ENCODE measurements at places on chromosomes 7 and 10.

- peak; percentile 68 for DNase-seq
Measured at GRCh38 chr7:94907026-94907810, at the start of gene PPP1R9A. Gene PPP1R9A, plus strand, starts transcription at chr7:94907594. Its CDS starts 2,520 bp downstream, at chr7:94910114.

- no peak for DNase-seq
Measured at GRCh38 chr7:67311901-67312300, 315.3 kb downstream of the TYW1 start.

- DNase-seq, result no peak
Measured at GRCh38 chr7:139884441-139884840, 55.4 kb downstream of the TBXAS1 start.

DNA sequence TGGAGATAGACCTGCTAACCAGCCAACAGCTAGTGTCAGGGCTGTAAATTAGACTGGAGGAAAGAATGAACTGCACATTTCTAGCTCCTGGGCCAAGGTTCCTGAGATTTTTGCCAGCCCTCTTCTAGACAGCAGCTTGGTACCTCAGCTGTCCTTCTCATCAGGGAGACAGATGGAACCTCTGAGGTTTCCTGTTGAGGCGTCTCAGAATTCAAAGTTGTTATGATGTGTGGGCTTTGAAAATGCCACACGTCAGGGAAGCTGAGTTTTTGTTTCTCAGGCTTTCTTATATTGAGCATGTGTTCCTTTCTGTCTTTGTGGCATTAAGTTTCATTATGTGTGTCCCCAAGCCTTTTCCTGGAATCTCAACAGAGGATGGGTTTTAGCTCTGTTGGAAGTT is 736.6 kb downstream of the AUTS2 start:
- no peak for DNase-seq

- DNase-seq, result no peak
Measured at GRCh38 chr7:105743351-105744090, 132.9 kb downstream of the ATXN7L1 start.

DNA sequence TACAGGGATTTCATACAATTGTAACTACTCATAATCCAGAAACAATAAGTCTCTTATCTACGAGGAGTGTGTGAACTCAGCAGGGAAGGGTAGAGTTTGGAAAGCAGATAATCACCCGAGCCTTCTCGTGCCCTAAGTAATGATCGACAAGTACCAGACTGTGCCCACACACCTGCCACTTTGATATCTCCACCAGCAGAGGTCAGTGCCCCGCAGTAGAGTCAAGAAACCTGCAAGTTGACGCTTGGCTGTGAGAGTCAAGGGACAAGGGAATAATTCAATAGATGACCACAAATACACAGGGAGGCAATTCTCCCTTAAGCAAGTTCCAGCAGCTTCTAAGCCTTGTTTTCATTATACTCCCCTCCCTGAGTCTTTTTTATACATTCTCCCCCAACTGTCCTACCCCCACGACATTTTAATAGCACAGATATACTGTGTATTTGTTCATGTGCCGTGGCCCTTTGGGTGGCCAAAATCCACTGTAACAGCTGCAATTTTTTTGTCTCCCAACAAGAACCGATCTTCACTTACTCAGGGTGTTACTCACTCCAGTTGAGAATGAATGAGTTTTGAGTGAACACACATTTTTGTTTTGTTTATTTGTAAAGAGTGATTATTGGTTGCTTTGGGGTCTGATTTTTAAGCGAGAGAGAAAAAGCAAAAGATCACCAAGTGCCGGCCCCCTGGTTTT is 106.9 kb upstream of the RHEB start:
- DNase-seq, result peak; percentile 36

DNA sequence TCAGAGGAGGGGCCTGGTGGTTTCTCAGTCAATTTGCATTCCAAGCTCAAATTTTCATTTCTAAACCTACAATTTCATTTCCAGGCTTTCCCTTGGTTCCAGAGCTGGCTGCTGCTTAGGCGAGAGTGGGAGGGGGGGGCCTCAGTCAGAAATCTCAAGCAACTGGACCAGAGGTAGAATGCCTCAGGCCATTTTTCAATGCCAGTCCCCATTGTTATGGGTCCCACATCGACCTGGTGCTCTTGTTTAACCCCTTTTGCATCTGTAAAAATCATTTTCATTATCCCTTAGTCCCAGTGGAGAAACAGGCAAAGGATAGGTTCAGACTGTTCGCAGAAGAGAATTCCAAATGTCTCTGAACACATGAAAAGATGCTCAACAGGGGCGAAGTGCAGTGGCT is 13.5 kb upstream of the BAG3 start:
- DNase-seq, result no peak

DNA sequence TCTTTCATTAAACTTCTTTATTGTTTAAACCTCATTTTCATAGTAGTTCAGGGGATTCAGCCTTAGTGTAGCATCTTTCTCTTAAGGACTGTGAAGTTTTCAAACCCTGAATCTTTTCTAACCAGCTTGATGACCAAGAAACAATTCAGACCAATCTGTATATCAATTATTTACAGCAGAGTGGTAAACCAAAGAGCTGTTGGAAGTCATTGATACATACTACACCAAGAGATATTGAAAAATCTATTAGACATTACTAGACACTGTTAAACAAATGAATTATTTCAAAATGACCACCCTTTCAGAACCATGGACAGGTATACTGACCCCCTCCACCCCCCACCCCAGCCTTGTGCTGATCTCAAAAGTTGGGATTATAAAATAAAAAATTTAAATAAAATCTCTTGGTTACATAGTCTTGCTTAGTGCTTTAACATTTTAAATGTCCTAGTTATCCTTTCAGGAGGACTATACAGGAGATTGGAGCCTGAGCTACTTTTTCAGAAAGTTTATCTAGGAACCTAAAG is 143.9 kb upstream of the LSM8 start:
- no peak for DNase-seq

DNA sequence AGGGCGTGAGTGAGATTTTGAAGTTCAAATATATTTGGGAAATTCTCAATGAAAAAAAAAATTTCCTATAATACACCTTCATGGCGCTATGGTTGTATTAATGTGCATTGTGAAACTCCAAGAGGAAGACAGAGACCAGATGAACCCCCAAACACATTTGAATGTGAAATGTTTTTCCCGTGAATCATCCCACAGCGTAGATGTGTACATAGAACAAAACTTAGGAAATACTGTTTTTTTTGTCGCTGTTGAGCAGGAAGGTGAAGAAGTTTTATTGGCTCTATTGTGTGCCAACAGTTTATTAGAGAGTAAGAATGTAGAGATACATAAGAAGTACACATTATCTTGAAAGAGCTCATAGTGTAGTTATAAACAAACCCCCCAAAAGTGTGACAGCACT is 134.0 kb downstream of the KCND2 start:
- no peak for DNase-seq

GRCh38 chr7:28008911-28009310 is 171.7 kb downstream of the JAZF1 start:
- no peak for DNase-seq

DNA sequence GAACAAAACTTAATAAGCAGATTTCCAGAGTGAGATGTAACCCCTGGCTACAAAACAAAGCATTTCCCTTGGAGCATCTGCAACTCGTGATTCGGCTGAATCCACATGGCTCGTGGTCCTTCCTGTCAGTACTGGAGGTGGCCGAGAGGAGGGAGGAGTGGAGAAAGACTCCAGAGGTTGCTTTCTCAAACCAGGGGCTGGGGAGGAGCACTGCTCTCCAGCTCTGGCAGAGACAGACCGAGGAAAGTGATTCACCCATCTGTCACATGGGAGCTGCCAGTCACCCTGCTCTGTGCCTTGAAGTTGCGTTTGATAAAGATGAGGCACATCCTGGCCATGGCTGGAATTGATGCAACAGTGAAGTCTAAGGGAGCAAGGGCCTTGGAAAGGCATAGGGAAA is 72.7 kb downstream of the COL13A1 start:
- no peak for DNase-seq

Data from HuH-7 (cell line).